ENCODE measurements at places on chromosomes 5 and 9.

GRCh38 chr5:112083623-112084022 lies 326.6 kb upstream of the NREP start:
- DNase-seq: no peak

DNA sequence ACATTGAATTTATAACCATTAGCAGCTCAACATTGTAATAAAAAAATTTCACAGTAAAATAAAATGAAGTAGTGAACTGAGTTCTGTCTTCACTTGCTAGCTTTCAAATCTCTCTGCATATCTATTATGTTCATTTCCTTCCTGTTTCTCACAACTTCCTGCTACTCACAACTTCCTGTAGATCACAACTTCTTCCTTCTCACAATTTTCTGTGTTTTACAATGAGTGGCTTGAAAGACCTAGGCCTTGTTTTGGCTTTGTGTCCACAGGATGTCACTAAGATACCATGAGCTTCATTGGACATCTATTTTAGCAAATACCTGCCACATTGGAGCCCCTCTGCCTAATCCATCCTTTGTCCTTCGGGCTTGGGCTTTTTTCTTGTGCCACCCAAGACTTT lies 480.3 kb upstream of the ADAMTS16 start:
- no peak for DNase-seq

DNA sequence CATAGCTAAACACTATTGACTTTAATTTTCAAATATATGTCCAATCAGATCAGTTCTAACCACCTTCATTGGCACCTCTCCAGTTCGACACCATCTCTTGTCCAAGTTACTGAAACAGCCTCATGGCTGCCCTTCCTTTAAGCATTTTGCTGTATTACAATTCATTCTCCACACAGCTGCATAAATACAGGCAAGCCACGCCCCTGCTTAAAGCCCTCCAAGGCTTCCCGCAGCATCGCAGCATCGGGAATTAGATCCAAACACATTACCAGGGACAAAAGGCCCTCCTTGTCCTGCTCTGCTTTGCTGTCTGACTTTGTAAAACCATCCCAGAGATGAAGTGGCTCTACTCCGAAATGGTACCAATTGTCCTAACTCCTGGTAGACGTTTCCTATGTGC lies 75.1 kb upstream of the RAI14 start:
- no peak for DNase-seq

DNA sequence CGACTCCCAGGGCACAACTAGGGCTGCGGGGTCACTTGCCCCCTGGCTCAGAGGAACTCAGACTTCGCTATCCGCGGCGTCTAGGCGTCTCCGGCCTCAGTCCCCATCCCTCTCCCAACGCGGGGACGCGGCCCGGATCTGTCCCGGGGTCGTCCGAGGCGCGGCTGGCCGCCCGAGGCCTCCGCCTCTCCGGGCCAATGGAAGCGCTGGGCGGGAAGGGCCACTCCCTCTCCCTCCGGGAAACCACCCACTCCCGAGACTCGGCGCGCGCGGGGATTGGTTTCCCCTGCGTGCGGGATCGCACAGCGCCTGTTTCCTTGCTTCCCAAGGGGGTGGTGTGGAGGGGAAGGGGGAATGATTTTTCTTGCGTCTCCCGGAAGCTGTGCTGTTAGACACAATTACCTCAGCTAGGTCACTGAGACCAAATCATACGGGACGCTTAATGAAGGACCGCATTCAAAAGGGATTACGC lies 38.3 kb downstream of the NR2F1 start:
- peak; percentile 31 for DNase-seq

DNA sequence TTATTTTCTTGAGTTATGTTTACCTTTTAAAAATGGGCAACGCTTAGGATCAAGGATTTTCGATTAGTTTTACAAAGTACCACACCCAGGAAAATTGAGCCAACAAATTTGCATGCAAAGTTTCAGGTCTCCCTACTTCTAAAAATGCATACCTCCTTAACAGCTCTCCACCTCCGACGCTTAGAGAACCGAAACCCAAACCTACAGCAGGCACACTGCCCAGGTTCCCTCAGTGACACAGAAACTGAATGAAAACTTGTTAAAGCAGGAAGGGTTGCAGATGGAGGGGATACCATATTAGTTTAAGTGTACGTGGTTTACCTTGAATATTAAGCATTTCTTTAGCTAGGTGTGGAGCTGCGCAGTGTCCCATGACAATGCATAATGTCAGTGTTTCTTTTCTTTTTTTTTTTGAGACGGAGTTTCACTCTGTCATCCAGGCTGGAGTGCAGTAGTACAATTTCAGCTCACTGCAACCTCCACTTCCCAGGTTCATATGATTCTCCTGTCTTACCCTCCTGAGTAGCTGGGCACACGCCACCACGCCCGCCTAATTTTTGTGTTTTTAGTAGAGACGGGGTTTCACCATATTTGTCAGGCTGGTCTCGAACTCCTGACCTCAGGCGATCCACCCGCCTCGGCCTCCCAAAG lies 1.6 kb upstream of the SUB1 start:
- DNase-seq: no peak

DNA sequence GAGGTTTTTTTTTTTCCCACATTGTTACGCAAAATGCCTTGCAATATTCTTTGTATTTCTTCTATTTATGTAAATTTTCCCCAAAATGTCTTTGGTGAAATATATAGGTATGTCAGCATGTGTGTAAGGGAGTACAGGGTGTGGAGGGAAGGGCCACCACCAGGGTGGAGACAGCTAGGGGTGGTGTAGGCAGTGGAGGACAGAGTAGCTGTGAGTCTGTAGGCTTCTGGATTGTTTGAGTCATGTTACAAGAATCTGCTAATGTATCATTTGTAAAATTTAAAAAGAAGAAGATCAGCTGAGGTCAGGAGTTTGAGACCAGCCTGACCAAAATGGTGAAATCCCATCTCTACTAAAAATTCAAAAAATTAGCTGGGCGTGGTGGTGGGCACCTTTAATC lies 175.5 kb downstream of the NXNL2 start:
- no peak for DNase-seq

DNA sequence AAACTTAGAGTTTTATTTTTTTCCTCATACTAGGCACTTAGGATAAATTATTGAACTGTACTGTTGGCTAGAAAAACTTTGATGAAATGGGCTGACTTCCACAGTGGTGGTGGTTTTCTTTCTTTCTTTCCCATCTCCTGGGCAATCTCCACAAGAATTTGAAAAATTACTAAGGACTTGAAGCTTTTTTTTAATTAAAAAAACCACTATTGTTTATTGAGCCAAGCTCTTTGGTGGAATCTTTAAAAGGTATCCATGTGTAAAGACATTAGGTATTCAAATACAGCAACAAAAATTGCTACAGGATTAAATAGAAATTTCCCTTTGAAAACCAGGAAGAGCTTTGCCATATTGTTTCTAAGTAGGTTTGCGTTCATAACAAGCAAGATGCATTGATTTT lies 14.1 kb downstream of the MARCHF6 start:
- DNase-seq: peak; percentile 68

DNA sequence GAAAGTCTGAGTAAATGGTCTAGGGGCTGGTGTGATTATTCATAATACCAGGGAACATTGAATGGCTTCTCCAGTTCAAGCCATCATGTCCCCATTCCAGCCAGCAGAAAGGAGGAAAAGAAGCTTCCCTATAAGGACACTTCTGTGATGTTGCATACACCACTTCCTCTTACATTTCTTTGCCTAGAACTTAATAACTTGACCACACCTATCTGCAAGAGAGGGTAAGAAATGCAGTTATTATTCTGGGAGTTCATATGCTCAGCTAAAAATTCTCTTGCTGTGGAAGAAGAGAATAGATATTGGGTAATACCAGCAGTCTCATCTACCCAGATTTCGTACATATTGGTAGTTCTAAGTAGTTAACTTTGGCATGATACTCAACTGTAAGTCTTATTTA lies 166.1 kb downstream of the SLC28A3 start:
- DNase-seq: peak; percentile 73

GRCh38 chr9:93649610-93650261 lies 73.4 kb downstream of the PHF2 start:
- no peak for DNase-seq

- no peak for DNase-seq
Measured at GRCh38 chr5:43288269-43288831, 24.9 kb downstream of the HMGCS1 start.

DNA sequence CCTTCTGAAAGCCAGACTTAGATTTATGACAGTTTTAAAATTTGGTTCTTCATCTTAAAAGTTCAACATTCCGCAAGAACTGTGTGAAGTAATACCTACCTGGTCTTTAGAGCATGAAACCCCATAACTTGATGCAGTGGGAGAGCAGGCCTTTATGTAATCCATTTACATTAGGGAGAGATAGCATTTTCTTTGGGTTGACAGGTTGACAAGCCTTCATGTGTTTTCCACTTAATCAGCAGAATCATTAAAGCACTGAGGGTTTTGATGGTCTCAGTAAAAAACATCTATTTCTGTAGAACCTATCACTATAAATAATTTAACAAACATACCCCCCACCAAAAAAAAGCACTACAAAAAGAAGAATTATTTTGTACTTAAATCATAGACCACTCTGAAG lies 121.6 kb upstream of the KIF2A start:
- DNase-seq: no peak
